Left renal pelvis (tissue), 4 donors: ENCODE measurements at places on chromosomes 16 and 17.

- DNase-seq, result no peak
Measured at GRCh38 chr17:7816926-7817642, 16.9 kb upstream of the KDM6B start.

GRCh38 chr17:19651451-19652238 lies 3.1 kb downstream of the ALDH3A2 start:
- DNase-seq, result no peak

DNA sequence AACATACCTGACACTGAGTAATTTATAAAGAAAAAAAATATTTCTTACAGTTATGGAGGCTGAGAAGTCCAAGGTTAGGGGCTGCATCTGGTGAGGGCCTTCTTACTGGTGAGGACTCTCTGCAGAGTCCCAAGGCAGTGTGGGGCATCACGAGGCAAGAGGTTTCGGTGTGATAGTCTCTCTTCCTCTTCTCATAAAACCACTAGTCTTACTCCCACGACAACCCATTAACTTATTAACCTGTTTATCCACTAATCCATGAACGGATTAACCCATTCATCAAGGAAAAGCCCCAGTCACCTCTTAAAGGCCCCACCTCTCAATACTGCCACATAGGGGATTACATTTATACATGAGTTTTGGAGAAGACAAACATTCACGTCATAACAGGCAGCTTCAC lies 20.1 kb downstream of the CIITA start:
- DNase-seq, result no peak

- DNase-seq, result no peak
Measured at GRCh38 chr17:45430006-45430737, 2.5 kb downstream of the ARHGAP27 start.

DNA sequence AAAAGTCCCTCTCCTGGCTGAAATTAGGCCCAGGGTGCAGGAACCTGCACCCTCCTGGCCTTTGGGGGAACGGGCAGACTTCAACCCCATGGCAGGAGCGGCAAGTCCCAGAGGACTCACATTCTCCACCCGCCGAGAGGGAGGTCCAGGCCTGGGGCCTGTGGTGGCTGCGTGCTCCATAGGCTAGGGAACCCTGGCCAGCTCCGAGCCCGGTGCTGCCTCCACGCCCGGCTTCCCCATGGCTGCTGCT lies 130 bp downstream of the CCDC78 start:
- no peak for DNase-seq

GRCh38 chr16:60271025-60271771 lies 1537.1 kb upstream of the GOT2 start:
- DNase-seq, result no peak

DNA sequence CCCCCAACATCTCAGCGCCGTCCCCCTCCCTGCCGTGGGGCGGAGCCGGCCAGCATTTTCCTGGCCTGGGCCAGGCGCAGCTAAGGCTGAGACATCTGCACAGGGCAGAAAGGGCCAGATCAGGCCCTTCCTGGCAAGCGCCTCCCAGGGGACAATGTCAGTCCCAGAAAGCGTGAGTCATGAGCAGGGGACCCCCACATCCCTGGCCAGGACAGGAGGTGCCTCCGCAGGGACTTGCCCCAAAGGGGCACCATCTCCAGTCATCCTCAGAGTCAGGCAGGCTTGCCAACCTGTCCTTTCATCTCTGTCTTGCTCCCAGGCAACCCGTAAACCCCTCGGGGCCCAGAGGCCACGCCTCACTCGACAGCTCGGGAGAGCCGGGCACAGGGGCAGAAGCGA lies 43.2 kb downstream of the SOCS1 start:
- no peak for DNase-seq

- DNase-seq, result no peak
Measured at GRCh38 chr16:75922250-75922649, 196.0 kb upstream of the CPHXL start.

DNA sequence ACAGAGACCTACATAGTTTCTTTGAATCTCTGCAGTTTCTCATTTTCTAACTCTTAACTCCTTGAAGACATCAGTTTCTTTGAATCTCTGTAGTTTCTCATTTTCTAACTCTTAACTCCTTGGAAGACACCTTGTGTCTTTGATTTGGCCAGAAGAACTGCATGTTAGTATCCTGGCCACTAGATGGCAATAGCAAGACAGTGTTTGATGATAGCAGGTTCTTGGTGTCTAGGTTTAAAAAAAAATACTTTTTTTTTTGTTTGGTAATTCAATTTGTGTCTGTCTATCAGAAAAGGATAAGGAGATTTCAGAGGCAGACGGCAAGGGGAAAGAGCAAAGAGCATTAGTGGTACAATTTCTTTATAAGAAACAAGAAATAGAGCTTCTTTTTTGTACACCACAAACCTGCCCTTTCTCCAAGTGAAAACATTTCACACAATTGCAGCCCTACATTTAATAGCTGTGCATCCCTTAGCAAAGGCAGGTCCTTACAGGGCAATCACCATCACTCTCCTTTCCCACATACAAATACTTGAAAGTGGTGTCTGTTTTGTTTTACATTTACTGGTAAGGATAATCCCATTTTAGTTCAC lies 1324.9 kb upstream of the CDH8 start:
- DNase-seq, result peak; percentile 16

DNA sequence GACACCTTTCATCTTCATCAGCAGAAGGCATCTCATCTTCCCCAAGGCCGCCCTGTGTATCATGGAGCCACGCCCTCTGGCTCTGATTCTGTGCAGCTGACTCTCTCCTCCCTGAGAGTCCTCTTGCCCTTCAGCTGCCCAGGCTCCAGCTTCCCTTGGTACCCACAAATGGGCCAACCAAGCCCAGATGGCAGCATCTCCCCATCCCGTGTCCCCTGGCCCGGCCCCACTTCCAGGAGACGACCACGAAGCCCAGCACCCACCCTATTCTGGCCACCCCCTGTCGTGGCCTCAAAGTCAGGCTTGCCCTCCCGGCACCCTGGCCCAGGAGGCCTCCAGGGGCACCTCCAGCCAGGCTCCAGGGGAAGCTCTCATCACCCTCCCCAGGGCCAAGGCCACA lies 31.3 kb upstream of the KSR1 start:
- no peak for DNase-seq

DNA sequence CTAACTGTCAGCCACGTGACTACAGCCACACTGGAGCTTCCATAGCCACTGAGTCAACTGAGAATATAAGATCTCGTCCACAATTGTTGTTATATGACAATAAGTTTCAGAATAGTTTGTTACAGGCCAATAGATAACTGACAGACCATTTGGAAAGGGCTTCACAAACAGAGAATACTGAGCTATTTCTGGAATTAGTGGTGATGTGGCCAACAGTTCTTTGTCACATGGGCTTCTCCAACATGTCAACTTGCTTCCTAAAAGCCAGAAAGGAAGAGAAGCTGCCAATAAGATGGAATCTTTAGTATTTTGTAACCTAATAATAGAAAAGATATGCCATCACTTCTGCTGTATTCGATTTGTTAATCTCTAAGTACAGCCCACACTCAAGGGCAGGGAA lies 1220.4 kb downstream of the CDH8 start:
- DNase-seq, result no peak

DNA sequence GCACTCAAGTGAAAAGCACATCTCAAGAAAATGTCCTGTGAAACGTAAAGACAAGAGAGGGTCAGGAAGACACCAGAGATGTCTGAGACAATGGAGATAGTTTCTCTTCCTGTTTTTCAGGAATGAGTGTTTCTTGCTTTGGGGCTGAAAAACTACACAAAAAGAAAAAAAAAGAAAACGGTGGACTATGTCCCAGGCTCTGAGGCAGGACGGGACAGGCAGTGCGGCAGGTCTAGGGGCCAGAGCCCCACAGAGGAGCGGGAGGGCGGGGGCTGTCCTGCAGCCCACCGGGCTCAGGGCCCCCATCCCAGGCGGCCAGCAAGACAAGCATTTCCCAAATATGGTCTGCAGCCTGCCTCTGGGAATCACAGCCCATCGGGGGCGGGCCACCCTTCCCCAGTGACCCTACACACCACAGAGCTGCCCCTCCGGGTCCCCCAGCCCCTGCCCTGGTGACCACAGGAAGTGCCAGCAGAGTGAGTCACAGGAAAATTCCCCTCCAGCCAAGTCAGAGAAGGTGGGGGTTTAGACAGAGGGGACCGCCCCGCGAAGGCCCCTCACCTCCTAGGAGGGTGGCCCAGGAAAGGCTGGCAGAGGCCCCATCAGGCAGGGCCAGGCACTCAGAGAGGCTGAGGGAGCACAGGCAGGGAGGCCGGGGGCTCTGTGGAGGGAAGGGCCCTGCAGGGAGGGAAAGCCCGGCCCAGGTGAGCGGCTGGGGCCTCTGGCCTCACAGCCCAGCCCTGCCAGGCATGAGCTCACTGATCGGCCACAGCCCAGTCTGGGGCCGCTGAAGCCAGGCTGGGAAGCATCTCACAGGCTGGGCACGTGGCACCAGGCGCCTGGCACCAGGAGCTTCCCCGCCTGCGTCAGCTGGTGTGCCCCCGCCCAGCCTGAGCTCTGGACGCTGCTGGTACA lies 6.3 kb downstream of the BCAR1 start:
- DNase-seq, result no peak

- DNase-seq, result no peak
Measured at GRCh38 chr17:68591583-68591982, 9.6 kb downstream of the FAM20A start.

DNA sequence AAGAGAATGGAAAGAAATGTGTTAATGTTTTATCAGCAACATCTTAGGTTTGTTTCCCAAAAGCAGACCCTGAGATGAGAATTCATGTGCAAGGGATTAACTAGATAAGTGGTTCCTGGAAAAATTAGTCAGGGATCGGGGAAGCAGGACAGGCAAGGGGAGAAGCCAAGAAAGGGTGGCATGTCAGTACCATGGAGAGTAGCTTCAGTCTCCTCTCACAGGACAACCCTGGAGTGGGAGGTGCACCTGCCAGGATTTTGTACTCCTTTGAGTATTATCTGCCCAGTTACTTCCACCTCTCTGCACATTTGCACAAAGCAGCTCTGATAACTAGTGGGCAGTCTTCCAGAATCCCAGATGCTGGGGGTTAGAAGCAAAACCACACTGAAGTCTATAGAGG lies 117.0 kb downstream of the RGS9 start:
- no peak for DNase-seq

DNA sequence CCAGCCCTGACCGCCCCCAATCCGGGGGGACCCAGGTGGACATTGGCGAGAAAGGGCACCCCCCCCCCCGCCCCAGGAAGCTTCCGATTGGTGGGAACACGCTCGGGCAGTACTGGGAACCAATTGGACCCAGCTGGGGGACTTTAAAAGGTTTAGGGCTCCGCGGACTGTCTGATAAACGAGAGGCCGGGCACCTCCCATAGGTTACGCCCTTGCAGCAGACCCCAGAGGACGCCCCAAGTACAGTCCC lies 245 bp downstream of the TMEM256 start:
- DNase-seq, result no peak

DNA sequence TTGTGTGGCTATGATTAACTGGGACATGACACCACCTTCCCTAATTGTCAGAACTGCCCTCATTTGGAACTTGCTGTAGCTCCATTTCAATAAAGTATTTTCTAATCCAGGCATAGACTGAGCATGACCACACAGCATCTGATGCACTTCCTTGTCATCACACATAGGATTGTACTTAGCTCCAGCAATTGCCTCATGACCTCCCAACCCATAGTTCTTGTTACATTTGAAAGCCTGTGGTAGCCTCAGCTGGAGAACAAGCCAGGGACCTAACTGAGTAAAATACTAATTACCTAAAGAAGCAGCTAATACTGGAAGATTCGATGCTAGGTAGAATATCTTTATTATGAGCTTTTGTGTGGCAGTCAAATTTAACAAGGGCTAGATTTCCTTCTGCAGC lies 187.3 kb upstream of the KIF2B start:
- no peak for DNase-seq

DNA sequence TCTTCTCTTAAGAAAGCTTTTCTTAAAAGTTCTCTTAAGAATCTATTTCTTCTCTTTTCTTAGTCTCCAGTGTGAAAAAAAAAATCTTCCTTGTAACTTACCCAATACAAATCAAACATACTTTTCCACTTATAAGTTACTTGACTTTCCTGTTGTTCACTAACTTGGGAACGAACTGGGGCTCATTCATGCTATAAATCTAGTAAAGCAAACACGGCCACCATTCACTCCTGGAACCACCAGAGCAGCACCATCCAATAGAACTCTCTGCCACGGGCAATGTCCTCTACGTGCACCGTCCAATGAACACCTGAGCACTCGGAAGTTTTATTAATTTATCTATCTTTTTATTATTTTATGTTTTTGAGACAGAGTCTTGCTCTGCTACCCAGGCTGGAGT lies 20.8 kb downstream of the SRP68 start:
- DNase-seq, result no peak

DNA sequence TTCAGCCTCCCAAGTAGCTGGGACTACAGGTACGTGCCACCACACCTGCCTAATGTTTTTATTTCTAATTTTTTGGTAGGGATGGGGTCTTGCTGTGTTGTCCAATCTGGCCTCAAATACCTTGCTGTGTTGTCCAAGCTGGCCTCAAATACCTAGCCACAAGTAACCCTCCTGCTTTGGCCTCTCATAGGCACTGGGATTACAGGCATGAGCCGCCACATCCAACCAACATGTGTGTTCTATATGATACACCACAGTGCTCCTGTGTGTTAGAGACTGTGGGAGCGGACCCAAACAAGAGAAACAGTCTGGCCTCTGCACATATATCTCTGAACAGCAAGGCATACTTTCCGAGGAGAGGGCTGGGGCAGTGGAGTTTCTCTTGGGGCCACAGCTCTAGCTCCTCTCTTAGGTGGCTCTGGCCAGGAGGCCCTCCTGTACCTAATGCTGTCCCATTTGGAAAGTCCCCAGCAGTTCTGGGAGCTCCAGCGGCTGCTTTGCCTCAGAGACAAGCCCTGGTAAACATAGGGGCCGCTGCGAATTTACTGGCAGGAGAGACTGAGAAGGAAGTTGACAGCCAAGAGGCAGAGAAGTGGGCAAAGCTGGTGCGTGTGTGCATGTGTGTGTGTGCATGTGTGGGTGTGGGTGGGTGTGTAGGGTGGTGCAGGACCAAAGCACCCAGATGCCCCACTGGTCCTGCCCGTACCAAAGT lies 95.0 kb downstream of the RAB11FIP4 start:
- DNase-seq, result no peak

DNA sequence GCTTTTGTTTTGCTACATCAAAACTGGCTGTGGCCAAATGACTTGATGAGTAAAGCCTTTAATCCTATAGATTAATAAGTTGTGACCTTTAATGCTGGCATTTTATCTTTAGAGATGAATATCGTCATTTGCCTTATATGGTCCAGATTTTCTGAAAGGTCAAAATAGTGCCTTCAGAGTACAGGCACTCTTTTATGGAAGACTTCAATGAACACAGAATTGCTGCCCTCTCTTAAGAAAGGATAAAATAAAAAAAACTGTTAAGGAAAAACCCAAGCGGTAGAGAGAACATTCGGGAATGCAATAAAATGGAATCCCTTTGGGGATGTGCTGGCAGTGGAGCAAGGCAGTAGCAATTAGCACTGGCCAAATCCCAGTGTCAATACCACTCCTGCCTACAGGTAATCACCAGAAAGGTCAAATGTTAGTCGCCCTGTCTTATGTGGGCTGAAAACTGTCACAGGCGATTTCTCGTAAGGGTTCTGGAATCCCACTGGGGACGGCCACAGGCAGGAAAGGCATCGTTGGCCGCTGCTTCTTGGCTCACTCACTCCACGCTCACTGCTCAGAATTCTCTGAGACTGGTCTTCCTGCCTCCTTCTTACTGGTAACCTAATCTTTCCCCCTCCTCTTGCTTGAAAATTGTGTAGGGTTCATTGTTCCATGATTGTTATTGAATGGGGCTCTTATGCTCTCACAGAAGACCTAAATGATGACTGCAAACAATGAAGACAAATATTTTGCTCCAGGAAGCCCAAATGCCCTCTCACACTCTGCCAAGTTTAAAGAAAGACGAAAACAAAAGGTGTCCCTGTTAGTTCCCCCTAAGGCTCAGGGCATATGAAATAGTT lies 45.4 kb upstream of the HSBP1 start:
- no peak for DNase-seq
